Stimulated activated CD8-positive, alpha-beta memory T cell treated with anti-CD3 and anti-CD28 coated beads, Interleukin-4, amount 100 ng/mL, for 1 hour (primary cell): ENCODE measurements at places on chromosomes 11 and 22.

GRCh38 chr22:50446708-50447575 lies 27.9 kb downstream of the SBF1 start:
- no peak for DNase-seq

GRCh38 chr11:113338730-113339129 lies 24.3 kb downstream of the TTC12 start:
- DNase-seq: no peak

- no peak for DNase-seq
Measured at GRCh38 chr11:13061294-13061990, 52.3 kb downstream of the RASSF10 start.

- DNase-seq: no peak
Measured at GRCh38 chr11:80309301-80309700, 868.5 kb upstream of the TENM4 start.

DNA sequence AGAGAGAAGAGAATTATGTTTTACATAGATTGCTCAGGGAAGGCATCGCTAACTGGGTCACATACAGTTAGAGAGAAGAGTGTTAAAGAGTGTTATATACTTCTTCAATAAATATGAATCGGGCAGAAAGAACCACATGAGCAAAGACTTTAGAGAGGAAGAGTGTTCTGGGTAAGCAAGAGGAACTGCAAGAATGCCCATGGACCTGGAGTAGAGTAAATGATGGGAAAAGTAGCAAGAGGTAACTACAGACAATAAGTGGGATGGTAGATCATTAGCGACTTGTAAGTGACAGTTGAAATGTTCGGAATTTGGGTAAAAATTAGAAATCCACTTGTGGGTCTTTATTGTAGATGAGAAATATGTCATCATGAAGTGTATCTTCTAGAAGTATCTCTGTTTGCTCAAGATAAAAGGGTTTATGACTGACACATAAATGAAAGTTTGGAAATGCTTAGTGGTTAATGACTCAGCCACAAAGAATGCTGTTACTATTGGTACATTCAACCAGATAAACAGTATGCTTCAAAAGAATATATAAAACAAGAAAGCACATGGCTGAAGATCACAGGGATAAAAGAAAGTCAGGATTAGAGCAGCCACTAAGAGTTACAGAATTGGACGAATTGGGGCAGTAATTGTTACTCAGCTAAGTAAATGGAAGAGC lies 229.3 kb downstream of the CASP12 start:
- DNase-seq: no peak

- DNase-seq: no peak
Measured at GRCh38 chr11:46363455-46364005, 16.3 kb downstream of the DGKZ start.

DNA sequence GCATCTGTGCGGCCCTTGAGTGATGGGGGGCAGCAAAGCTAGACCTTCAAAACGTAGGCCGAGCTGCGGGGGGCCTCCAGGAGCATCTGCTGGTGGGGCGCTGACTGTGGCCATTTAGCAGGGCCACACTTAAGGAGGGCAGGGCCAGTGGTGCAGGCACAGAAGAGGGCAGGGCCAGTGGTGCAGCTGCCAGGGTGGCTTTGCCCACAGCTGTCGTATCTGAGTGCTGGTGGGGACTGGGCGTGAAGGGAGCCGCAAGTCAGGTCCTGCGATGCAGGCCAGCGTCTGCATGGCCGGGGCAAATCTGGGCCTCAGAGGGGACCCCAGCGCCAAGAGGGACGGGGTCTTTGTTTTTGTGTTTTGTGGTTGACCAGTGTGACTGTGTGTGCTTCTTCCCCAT lies 27.7 kb downstream of the RNH1 start:
- no peak for DNase-seq

DNA sequence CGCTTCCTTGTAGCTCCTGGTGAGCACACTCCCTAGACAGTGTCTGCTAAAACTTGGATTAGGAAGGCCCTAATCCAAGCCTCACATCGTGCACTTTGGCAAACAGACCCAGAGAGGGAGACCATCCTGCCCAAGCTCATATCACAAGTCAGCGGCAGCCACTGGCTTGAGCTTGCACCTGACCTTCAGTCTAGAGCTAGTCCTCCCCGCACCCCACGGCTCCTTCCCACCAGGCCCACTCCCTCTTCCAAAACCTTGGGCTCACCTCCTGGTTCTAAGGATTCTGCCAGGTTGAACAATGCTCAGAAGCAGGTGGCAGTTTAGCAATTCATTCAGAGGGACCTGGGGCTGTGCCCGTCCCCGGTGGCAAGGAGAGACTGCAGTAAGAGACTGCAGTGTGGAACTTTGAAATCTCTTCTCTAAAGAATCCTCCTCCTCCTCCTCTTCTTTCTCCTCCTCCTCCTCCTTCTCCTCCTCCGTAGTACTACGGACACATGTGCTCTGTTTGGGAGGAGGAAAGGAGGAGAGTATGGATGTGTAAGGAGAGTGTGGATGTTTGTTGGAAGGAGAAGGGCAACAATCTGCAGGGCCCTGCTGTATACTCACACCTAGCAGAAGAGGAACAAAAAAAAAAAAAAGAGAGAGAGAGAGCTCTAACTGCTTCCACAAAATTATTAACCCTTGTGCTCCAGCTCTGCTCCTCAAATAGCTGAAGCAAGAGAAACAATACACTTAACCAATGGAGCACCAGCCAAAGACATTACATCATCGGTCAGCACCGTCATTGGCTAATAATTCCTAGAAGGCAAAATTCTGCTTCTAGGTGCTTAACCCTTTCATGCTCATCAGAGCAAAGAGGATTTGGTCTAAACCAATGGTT lies 6.0 kb downstream of the SYN3 start:
- no peak for DNase-seq

DNA sequence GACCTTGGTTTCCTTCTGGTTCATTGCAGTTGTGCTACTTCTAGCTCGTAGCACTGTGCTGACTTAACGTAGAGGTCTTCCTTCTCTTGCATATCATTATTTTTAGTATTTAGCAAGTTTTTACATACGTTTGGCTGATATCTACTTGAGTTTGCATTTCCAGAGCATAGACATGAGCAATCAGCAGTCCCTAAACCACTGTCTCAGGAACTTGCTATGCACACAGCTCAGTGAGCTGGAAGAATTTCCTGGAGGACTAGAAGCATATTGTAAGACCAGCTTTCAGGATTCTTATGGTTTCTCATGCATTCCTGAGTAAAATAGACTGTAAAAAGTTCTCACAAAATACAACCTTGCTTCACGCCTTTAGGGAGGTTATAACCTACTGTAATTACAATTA lies 226.7 kb upstream of the PDGFD start:
- DNase-seq: no peak

DNA sequence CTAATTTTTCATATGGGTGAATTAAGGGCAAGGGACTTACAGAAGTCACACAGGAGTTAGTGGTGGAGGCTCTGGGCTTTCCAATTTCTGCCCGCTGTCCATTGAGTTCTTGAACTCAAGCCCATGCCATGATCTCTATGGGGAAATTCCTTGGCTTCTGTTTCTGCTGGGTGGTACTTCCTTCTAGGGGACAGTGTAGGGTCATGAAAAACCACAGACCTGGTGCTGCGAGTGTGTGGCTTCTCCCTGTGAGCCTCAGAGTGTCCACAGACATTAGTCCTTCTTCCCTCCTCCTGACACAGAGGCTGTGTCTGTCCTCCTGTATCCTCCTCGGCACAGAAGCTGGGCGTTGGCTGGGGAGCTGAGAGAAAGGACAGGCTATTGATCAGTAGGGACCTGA lies 6.3 kb upstream of the SEZ6L start:
- no peak for DNase-seq

GRCh38 chr11:13782390-13783075 lies 114.1 kb downstream of the FAR1 start:
- DNase-seq: no peak
